MCF 10A (cell line): ENCODE measurements at places on chromosomes 5 and 9. TPM values are rescaled to one million over a fixed set of nuclear protein-coding genes. Genes with fewer than 3 reads are reported as not detected.

IL9 gene
- not detected in 2 replicates for total RNA-seq

HARS1 gene
- total RNA-seq = 126 and 131 TPM in 2 replicates

CATSPER3 gene
- total RNA-seq = 0.91 and 1.9 TPM in 2 replicates

SEPTIN8 gene
- total RNA-seq = 34.8 and 53.1 TPM in 2 replicates

NPR3 gene
- 0.84 and 1.1 TPM in 2 replicates for total RNA-seq
